ENCODE measurements at places on chromosomes 16 and 17.

DNA sequence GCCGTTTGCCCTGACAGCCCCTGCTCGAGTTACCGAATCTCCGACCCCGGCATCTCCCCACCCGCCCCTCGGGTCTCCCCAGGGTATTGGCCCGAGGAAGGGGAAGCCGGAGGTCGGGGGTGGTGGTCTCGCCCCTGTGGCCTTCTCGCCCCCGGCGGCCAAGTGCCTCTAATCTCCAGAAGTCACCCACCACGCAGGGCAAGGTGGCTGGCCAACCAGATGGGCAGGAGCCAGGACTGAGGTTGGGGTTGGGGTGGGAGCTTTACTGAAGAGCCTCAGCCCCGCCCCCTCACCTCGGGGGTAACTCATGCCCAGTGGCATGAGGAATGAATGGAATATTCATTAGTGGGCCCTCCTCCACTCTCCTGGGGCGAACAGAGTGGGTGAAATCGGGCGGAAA lies 637 bp downstream of the DHRS11 start:
- no peak for DNase-seq

GRCh38 chr16:2912330-2913199 lies 834 bp downstream of the FLYWCH1 start:
- peak; percentile 49 for DNase-seq

DNA sequence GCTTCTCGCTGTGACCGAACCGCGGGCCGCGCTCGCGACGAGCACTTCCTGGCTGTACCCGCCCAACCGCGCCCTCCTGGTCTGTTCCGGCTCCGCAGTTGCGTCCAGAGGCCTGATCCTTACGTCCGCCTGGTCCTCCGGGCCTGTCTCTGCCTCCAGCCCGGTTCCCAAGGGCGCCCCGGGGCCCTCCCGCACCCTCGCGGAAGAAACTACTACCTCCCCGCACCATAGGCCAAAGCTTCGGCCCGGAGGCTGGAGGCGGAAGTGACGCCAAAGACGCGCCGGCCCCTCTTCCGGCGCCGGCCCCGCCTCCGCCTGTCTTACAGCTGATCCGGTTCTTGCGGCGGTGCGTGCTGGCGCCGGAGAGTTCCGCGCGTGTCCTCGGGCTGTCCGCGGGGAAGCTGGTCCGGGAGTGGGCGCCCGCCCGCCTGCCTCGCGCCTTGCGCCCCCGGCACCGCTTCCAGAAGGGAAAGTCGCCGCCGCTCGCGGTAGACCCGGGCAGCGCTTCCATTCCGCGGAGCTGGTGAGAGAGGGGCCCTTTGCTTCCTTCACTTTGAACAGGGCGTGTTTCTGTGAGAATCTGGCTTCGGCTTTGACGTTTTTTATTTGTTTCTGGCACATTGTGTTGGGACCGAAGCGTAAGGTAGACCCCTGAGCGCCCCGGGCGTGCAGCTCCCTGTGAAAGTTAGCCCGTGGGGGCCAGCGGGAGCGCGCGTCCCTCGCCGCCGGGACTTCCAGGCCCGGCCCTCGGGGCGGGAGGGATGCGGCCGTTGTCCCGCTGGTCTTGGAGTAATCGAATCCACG lies at the start of gene ZNF778:
TSS of gene ZNF778 (plus strand) at position 316 of the 804 bp plus-strand sequence. CDS start 3,425 bp downstream, outside the sequence.
- peak; percentile 42 for DNase-seq

DNA sequence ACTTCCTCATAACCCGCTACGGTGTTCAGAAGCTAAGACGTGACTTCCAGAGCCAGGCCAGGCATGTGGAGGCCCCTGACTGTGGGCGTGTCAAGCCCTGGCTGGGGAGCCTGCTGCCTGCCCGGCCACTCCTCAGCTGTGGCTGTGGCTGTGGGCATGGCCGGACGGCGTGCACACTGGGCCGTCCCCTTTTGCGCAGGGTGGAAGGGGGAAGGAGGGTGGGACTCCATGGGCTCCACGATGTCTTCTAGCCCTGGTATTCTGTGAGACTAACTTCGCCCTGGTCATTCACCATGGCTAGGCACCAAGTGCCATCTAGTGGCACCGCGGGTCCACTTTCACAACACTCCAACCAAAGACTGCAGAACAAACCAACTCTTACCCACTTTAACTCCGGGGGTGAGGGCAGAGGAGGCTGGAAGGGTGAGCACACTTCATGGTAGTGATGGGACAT lies 67.9 kb downstream of the N4BP1 start:
- DNase-seq: no peak

DNA sequence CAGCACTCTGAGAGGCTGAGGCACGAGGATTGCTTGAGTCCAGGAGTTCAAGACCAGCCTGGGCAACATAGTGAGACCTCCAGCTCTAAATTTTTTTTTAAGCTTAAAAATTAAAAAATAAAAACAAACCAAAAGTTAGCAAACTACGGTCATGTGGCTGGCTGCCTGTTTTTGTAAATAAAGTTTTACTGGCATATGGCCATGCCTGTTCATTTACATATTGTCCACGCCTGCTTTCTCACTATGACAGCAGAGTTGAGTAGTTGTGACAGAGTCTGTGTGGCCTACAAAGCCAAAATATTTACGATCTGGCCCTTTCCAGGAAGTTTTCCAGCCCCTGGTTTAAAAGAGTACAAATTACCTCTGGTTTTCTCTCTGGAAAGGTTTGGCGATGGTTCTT lies 3.3 kb downstream of the SLX4 start:
- no peak for DNase-seq

DNA sequence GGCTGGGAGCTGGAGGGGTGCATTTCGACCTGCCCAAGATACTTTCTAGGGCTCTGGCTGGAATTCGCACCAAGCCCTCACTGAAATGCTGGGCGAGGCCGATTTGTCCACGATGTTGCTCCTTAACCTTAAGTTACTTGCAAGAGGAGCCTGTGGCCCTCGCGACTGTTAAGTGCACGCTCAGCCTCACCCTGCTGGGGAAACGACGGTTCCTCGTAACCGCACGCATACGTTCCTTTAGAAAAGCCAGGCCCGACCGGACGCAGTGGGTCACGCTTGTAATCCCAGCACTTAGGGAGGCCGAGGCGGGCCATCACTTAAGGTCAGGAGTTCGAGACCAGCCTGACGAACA lies 607 bp upstream of the NCOR1 start:
- DNase-seq: no peak

DNA sequence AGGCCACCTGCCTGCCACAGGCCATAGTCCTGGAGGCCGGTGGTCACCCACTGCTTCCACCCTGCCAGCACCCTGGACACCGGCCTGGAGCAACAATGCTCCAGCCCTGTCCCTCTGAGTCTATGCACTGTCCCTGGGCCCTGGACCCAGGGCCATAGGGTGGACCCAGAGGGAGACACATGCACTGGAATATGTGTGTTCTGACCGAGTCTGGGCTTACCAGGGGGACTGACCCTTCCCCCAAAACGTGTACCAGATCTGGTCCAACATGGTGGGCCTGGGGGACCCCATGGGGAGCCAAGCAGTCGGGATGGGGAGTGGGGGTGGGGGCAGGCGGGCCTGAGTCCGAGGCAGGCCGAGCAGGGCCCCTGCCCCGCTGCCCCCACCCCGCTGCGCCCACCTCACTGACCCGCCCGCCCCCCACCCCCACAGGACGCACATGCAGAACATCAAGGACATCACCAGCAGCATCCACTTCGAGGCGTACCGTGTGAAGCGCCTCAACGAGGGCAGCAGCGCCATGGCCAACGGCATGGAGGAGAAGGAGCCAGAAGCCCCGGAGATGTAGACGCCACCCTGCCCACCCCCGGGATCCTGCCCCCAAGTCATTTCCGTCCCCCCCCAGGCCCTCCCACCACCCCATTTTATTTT lies 357.4 kb downstream of the SEC14L1 start:
- no peak for DNase-seq

- no peak for DNase-seq
Observed at GRCh38 chr17:45755050-45755449, 29.1 kb upstream of the CRHR1 start.

GRCh38 chr17:58918884-58919283 lies 163.2 kb downstream of the PPM1E start:
- DNase-seq: no peak

GRCh38 chr17:9918352-9918751 lies 13.3 kb upstream of the RCVRN start:
- DNase-seq: no peak

DNA sequence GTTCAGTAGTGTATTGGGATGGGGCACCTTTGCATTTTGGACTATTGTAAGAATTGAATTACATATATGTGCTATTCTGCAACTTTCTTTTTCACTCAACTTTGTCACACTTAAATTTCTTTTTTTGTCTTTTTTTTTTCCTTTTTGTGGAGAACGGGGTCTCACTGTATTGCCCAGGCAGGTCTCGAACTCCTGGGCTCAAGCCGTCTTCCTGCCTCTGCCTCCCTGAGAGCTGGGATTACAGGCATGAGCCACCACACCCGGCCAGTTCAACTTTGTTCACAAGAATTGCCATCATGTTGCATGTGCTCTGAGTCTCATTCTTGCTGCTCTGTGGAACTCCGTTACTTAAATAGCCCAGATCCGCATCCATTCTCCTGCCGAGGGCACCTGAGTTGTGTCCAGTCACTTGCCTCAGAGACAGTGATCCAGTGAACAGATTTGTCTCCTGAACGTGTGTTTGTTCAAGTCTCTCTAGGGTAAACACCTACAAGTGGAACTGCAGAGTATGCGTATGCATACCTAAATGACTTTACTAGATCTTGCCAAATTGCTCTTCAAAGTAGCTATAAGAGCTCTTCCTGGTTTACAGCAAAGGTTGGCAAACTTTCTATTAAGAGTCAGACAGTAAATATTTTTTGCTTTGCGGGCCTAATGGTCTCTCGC lies 3.4 kb upstream of the SLC38A10 start:
- no peak for DNase-seq

DNA sequence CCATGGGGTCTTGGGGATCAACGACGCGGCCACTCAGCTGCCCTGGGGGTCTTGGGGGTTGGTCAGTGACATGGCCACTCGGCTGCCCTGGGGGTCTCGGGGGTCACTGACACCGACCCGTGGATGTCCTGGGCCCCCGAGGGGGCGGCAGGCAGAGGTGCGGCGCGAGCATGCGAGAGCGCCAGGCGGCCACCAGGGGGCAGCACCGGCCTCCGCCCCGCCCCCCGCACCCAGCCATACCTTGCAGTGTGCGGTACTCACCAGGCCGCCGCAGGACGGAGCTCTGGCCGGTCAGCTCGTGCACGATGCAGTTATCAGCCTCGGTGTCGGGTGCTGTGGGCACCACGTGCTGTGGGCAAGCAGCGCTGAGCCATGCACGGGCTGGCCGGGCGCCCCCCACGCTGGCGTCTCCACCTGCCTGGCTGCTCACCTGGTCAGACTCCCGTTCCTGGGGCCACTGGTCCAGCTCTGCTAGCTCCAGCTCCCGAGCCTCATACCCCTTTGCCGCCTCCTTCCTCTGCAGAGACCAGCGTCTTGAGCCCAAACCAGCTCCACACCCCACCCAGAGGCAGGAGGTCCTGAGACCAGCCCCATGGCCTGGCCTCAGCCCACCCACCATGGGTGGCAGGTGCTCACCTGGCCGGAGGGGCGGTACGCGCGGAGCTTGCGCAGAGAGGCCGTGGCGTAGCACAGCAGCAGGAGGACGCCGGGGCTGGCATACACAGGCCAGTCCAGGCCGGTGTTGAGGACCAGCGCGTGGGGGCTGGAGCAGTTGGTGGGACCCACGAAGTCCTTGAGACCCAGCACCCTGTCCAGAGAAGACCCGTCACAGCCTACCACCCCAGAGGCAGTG lies 31.2 kb downstream of the CTU2 start:
- no peak for DNase-seq

DNA sequence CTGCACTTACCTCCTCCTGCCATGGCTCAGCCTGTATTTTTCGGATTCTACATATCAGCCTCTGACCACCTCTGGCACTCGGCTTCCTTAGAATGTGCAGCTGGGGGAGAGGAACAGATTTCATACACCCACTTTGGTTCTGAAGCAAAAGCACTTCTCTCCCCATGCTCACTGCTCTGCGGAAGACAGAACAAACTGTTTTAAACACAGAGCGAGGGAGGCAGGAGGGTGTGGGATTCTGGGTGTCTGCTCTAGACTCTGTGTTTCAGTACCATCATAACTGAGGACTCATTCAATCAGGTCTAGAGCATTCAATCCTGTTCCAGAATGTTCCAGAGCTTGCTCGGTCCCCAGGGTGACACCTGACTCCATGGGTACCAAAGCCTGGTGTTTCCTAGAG lies 239.1 kb downstream of the GRIN2A start:
- DNase-seq: no peak

GRCh38 chr17:82241183-82241925 lies 12.5 kb downstream of the SLC16A3 start:
- DNase-seq: no peak

DNA sequence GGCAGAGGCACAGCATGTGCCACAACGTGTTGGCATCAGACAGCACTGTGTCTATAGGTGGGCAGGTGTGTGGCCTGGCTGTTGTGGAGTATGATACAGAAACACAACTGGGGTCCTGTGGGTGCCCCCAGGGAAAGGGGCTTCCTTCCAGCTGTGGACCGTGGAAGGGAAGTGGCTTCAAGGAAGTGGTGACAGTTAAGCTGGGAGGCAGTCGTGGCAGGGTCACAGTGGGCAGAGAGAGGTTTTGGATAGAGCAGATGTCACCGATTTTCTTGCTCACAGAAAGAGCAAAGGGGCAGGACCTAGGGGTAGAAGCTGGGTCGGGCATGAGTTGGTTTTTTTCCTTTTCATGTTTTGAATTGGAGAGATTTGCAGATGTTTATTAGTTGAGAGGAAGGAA lies 11.2 kb upstream of the ORAI3 start:
- no peak for DNase-seq

GRCh38 chr17:16881239-16881924 lies 90.5 kb downstream of the TNFRSF13B start:
- DNase-seq: no peak

DNA sequence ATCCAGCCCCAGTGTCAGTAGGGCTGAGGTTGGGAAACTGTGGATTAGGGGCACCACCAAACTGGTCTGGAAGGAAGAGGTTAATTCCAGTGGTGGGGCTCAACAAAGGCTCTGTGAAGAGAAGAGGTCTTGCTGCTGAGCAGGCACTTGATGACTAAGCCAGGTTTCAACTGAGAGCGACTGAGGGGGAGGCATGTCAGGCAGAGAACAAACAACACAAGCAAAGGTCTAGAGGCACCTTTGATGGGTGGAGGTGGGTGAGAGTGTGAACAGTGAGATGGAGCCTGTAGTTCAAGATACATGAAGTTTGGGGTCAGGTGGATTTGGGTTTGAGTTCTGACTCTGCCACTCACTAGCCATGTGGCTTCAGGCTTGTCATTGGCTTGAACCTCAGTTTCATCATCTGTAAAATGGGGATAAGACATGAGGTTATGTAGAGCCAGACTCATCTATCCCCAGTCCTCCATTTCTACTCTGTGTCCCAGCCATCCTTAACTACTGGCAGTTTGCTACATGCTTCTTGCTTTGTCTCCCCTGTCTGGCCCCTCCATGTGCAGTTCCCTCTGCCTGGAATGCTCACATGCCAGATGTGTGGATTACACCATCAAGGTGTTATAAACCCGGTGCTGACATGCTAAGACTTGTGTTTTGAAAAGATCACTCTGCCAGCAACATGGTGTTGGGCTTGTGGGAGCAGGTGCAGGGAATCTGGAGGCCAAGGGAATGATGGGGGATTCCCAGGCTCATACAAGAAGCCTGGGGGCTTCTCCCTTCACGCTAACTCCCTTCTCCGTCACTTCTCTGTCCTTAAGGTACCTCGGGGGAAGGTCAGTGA lies 3.0 kb upstream of the RMI2 start:
- no peak for DNase-seq

Measured in astrocyte of the cerebellum (primary cell).